ENCODE measurements at places on chromosomes 4 and X.

DNA sequence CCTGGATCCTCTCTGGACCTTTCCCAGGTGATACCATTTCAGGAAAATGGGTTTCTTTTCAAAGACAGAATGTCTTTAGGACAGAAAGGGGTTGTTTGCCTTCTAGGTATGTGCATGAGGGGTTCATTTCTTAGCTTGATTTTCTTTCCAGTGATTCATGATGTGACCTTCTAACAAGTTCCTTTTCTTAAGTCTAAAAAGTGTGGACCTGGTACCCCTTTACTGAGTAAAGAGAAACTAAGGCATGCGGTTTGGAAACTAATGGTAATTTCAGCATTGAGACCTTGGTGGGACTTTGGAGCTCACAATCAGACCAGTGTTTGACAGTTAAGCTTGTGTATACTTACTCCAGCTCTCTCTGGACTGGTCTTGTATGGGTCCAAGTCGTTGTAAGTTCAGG is 8.7 kb downstream of the ENOPH1 start:
- no peak for DNase-seq

DNA sequence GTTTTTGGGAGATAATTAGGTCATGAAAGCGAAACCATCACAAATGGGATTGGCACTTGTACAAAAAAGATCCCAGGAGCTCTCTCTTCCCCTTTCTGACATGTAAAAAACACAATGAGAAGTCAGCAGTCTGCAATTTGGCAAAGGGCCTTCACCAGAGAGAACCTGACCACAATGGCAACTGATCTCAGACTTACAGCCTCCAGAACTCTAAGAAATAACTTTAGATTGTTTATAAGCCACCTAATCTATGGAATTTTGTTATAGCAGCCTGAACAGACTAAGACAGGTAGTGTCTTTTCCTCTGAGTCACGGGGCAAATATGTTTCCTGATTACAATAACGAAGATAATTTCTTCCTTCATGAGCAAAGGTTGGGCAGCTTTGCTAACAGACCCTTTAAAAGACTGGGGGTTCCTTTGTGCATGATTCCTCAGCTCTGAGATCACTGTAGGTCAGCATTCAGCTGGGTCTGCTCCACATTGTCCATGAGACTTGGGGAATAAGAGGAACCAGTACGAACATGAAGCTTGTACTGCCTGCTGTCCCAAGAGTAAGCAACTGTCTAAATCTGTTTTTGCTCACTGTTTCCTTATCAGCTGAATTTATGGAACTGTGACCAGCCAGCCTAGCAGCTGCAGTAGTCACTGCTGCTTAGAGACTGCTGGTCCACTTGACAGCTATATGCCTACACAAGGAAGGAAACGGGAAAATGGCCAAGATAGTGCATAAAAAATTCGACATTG is 191.6 kb downstream of the ANAPC10 start:
- DNase-seq = no peak

DNA sequence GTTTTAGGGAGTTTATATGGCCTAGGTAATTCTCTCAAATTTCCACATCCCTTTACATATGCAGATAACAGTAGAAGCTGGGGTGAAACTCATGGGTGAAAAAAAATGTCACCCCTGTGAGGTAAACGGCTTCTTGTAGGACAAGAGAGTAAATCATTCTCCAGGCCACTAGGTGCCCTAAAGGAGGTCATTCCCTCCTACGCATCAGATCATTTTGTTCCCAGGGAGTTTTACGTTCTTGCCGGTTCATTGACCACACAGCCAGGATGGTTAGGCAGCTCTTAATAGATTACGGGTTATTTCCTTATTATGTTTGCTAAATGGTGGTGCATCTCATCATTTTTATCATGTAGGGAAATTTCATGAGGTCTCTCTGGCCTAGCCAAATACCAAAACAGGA is 225.8 kb upstream of the NOCT start:
- DNase-seq = no peak

DNA sequence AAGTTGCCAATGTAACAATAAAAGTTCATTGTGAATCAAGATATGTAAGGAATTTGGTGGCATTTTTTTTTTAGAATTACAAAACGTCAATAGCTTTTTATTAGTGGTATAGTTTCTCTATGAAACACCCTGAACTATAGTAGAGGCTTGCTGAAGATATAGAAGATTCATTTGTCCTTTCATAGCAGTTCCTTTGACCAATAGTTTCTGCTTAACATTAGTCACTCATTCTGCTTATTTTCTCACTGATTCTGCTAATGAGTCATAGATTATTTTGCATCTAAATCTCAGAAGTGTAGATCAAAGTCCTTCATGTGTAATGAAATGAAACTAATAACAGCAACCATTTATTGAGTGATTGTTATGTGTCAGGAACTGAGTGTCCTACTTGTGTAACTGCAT is 205.0 kb upstream of the TET2 start:
- no peak for DNase-seq

DNA sequence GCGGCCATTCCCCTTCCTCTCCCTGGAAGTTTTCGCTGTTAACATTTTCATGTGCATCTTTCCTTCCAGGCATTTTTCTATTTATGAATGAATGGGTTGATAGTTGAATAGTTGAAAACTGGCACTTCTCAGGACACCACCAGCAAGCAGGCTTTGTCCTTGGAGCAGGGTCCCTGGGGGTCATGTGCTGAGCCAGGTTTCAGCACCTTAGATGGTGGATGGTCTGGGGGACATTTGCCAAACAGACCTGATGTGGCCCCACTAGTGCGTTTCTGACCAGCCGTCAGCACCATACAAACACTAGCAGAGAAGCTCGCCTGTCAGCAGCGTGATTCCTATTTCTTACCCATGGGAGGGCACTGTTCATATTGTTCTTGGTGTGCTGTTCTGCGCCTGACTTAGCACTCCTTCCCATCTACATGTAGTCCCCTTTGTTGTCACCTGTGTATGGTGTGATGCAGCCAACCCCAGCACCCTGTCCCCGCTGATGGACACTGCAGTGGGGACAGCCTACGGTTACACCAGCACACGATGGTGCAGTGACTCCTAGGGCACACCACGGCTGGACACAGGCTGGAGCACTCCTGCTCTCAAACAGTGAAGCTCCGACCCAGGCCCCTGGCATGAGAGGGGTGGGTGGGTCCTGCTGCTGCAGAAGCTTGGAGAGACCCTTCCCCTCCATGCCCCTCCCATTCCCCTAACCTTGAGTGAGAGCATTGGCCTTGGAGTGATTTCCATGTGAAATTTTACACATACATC is 27.2 kb upstream of the WFS1 start:
- no peak for DNase-seq

DNA sequence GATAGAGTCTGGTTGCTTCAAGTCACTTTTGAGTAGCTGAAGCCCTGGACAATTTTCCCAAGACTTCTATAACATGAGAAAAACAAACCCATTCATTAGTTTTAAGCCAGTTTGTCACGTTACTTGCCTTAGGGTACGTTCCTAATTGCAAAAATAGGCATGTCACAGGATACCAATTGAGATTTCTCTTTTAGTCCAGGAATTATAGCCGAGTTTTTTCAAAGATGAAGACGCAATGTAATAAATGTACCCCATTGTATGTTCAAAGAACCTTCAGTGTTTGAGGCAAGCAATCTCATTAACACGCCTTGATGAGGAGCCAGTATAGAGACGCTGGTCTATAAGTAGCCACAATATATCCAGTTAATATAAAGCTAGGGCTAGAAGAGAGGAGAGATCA is 534.2 kb downstream of the INPP4B start:
- DNase-seq = no peak

- no peak for DNase-seq
Measured at GRCh38 chr4:156420623-156421022, 467.0 kb upstream of the CTSO start.

DNA sequence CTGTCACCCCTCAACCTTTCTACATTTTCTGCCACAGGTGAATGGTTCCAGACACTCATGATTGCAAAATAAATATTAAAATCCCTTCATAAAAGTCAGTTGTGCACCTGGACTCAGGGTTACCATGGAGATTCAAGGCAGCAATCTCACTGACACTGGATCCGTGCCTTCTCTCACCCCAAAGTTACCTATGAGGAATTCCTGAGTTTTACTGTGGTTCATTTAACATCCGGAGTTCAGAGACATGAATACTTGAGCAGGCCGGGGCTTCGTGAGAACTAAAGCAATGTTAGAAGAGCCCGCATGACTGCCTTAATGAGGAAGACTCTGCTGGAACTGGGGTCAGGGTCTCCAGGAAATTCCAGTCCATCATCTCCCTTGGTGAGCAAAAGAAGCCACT is 12.5 kb upstream of the CLNK start:
- DNase-seq = no peak

DNA sequence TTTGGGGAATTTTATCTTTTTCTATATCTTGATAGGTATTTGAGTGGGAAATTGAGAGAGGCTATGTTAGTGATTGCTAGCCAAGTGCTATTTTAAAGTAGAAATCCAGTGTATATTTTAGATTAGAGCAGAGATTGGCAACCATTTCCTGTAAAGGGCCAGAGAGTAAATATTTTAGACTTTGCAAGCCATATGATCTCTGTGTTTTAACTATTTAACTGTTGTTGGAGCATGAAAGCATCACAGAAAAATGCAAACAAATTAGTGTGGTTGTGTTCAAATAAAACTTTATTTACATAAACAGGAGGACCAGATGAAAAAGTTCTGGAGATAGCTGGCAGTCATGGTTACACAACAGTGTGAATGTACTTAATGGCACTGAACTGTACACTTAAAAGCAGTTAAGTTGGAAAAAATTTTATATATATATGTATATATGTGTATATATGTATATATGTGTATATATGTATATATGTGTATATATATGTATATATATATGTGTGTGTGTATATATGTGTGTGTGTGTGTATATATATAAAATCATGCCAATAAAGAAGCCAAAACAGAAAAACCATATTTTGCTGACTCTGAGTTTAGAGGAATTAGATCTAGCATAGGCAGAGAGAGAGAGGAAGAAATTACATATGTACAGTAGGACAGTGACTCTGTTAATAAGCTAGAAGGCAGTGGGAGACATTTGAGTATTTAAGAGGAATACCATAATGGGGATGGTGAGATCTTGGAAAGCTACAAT is 83.4 kb downstream of the TMEM164 start:
- no peak for DNase-seq

GRCh38 chr4:146435962-146436361 is 85.8 kb downstream of the SLC10A7 start:
- no peak for DNase-seq

DNA sequence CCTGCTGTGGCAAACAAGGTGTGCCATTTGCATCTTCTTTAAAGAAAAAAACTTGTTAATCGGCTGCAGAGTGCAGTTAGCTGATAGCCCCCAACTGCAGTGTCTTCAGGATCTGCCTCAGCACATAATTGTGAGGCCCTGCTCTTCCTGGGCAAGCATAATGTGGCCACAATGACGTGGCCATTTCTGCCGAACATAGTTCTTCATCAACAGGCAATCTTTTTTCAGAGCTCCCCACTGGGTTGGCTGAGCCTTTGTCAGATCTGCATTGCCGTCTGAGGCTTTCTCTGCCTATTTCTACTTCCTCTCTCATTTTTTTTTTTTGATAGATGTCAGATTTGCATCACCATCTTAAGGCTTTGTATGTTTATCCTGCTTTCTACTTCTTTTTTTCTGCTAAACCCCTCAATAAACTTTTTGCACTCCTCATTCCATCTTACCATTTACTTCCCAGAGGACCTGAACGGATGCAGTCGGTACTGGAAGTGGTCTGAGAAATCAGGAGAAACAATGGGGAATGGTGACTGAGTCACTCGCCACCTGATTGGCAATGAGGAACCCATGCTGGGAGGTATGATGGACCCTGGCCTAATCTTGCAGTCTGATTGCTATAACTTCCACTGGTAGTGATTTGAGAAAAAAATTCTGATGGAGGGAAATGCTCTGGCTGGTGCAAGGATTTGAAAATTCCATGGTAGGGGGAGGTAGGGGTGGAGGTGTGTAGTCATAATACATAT is 21.2 kb upstream of the TAB3 start:
- DNase-seq = peak; percentile 22

DNA sequence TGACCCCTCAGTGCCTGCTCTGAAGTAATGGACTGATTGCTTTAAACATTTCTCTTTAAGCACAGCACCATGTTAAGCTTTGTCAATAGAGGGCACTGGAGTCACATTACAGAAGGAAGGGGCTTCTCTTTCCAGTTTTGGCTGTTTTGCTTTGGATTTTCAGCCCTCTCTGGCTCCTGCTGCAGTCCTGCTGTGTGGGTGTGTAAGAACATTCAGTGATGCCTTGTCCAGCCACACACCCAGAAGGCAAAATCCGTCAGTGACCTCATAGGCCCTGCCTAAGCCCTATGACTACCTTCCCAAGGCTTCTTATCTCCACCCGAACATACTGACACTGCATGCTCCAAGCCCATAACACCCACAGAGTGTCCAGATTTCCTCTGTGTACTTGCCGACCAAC is 215.3 kb upstream of the CTSO start:
- DNase-seq = no peak

DNA sequence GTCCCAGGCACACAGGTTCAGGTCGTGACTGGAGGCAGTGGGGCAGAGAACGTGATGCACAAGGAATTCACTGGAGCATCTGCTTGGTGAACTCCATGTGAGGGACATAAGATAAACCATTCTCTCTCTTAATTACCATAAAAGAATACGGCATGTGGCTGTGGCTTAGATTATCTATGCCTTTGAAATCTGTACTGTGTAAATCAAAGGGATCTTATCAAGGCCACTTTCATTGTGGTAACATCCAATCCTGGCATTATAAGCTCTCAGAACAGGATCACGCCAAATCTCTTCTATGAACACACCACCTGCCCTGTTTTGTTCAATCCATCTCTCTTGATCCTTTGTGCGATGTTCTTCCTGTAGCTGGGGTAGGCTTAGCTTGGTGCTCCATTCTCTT is 192.3 kb downstream of the SPATA18 start:
- no peak for DNase-seq

- no peak for DNase-seq
Measured at GRCh38 chrX:21813612-21814368, 25.6 kb upstream of the MBTPS2 start.

- DNase-seq = no peak
Measured at GRCh38 chr4:113060853-113061252, 11.4 kb downstream of the ANK2 start.
